ENCODE measurements at places on chromosomes 16 and 17.

DNA sequence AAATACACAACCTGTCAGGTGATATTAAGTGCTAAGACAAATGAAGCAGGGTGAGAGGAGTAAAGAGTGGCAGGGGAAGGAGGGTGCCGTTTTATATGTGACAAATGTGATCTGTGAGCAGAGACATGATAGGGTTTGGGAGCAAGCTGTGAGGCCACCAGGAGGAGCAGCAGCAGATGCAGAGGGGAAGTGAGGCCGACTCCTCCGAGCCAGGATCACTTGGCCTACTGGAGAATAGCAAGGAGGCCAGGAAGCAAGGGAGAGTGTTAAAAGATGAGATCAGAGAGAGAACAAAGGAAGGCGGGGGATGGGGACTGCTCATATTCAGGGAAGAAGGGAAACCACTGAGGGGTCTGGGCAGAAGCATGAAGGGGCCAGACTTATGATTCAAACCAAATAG, 129.4 kb downstream of the TANGO6 start:
- no peak for DNase-seq

- no peak for DNase-seq
Measured at GRCh38 chr17:63911657-63912100, 621 bp upstream of the CSHL1 start.

GRCh38 chr16:12474806-12475410, 328.8 kb downstream of the CPPED1 start:
- DNase-seq: no peak

DNA sequence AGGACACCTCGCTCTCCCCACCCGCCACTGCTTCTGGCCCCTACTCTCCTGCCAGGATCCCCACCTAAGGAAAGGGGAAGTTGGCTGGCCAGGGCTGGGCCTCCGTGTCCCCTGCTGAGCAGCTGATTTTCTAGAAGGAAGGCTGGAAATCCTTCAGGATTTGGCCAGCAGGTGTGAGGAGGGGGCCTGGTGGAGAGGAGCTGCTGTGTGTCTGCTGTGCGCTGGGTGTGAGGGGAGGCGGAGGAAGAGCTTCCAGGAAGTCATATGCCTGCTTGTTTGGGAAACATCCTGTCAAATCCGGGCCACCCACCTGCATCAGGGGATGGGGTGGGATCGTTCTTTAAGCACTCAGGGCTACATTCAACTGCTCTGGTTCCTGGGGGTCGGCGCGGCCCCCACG, 28.6 kb downstream of the TPSG1 start:
- DNase-seq: no peak

DNA sequence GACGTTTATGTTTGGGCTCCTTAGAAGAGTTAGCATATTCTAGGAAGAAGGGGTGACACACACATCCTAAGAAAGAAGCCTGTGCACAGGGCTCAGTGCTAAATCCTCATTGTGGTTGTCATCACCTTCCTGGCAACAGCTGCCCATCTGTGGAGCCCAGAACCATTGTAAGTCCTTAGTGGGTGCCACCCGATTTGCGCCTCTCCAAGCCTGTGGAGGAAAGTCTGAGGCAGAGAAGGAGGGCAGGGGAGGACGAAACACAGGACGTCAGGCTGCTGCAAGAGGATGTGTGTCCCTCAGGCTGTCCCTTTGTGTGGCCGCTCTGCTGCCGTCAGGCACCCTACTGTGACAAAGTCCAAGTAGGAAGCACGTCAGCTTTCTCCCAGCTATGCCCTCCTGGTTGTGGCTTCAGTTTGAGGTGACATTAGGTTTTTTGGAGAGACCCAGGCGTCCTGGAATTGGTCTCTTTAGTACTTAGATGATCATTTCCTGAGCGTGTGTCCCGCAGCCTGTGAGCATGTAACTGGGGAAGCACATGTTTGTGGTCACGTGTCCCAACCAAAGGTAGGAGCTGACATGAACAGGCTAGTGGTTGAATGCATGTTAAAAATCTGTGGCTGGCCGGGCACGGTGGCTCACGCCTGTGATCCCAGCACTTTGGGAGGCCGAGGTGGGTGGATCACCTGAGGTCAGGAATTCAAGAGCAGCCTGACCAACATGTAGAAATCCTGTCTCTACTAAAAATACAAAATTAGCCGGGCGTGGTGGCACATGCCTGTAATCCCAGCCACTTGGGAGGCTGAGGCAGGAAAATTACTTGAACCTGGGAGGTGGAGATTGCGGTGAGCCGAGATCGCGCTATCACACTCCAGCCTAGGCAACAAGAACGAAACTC, 10.7 kb downstream of the CLUAP1 start:
- no peak for DNase-seq

- no peak for DNase-seq
Measured at GRCh38 chr16:67301080-67301782, 21.9 kb downstream of the PLEKHG4 start.

DNA sequence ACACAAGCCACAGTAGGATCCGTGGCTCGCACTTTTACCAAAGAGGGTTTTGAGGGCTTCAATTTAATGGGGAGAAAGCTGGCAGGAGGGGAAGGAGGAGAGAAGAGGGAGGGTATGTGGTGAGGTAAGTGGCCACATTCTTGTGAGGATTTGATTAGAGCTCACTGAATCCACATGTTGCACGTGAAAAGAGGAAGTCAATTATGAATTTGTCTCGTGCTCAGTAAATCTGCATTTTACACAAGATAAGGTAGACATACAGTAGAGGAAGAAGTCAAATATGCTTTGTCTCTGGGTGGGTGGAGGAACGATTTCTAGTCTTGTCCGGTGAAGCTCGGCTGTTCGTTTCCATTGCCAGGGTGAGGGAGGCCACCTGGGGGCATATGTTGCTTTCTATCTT, 862 bp downstream of the ZNF232 start:
- no peak for DNase-seq

DNA sequence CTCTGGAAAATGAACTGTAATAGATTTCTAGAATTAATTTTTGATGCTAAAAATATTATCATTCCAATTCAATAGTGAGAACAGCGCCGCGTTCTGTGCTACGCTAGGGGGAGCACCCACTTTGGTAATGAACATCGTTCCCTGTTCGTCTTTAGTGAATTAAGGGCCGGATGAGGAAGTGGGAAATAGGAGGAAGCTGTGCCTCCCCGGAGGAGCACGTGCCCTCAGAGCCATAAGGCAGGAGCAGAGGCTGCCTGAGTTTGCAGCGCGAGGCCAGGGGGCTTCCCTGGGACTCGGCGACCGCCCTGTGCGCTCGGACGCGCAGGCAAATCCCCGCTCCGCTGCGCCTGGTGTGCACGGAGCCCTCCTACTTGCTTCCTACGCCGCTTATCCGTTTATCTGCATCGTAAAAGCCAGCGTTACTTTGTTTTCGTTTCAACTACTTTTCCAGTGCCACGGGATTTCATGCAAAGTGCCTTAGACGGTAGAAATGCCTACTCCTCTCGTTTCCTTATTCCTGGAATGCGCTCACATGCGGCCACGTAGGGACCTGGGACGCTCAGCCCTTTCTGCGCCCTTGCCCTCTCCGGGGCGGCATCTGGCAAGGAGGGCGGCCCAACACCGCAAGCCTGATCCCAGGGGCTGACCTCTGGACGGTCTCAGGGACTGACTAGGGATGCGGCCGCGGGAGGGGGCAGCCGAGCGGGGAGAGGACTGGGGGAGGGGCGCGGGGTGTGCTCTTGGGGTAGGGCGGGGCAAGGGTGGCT, 76.4 kb downstream of the KCNJ12 start:
- peak; percentile 37 for DNase-seq

DNA sequence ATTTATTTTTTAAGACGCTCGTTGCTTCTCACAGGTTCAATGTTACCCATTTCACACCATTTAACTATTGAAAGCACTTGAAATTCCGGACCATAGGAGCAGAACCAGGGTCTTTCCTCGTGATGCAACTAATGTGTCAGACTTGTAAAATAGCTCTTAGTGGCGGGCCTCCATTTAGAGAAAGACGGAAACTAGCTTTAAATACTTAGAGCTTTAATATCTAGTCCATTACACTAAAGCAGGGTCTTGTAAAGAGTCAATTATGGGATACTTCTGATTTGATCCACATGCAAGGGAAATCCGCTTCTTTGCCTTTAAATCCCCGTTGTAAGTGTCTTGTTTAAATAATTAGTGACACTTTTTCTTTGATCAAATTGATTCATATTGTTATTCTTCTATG, 56.6 kb downstream of the NACA2 start:
- DNase-seq: no peak

DNA sequence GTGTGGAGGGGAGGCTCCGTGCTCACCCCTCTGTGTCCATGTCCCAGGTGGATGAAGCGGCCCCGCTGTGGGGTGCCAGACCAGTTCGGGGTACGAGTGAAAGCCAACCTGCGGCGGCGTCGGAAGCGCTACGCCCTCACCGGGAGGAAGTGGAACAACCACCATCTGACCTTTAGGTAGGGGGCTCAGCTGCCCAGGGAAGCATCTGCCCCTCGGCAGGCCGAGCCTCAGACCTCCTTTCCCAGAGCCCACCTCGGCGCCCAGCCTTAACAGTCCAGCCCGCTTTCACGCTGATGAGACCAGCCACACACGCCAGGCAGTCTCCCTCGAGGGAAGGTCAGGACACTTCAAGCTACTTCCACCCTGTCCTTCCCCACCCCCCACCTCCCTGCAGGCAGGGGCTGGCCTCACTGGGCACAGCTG, 12.7 kb downstream of the MMP15 start:
- DNase-seq: no peak

- DNase-seq: no peak
Measured at GRCh38 chr17:64158406-64158805, 28.5 kb upstream of the ERN1 start.

DNA sequence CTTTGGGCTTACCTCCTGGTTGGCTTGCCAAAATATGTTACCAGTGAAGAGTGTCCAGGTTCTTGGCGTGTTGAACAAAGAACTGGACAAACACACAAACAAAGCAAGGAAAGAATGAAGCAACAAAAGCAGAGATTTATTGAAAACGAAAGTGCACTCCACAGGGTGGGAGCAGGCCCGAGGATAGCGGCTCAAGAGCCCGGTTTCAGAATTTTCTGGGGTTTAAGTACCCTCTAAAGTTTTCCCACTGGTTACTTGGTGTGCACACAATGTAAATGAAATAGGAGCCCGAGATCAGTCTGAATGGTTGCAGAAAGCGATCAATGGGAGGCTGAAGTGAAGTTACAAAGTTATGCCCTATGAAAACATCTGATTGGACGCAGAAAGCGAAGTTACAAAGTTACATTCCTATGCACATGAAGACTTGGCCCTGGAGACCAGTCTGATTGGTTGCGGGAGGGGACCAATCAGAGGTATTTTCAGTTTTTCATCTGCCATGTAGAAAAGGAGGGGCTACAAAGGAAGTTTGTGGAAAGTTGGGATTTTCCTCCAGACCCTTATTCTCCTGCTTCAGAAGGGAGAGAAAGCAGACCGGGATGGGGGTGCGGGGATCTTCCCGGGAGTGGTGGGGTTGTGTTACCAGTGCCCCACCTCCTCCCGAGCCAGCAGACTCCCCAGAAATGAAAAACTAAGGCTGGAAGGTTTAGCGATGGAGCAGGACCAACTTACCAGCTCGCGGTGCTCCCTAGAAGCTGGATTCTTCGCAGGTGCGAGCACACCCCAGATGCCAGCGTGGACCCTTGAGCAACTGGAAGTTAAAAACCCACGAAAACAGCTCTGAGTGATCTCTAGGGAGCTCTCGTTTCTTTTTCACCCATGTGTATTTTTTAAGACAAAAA, at the start of gene SLFN12:
Gene SLFN12 (minus strand): TSS at position 325 of the 899 bp plus-strand sequence. CDS start 9,472 bp downstream, outside the sequence.
- peak; percentile 83 for DNase-seq

DNA sequence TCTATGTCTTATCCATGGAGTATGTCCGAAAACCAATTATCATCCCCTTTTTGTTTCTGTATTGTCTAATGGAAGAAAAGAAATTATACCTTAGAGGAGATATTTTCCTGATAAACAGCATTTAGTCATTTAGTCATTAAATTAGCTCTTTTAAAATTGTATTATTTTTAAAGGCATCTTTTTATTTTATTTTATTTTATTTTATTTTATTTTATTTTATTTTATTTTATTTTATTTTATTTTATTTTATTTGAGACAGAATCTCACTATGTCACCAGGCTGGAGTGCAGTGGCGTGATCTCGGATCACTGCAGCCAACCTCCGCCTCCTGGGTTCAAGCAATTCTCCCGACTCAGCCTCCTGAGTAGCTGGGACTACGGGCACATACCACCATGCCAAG, 559.1 kb downstream of the CDH13 start:
- DNase-seq: no peak

DNA sequence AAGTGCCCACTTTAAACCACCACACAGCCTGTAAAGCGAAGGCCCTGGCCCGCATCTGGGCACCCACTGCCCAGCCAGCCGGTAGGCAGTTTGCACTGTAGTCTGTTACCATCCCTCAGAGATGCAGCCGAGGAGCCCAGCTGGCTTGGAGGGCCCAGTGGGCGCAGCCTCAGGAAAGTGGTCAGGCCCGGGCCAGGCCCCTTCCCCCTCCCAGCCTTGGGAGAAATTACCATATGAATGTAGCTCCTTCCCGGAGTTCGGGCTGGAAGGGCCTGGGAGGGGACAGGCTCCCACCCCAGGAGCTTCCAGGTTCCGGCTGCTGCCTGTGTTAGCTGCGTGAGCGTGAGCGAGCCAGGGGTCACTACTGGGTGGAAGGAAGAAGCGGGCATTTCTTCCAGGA, 325.4 kb downstream of the SEC14L1 start:
- no peak for DNase-seq

DNA sequence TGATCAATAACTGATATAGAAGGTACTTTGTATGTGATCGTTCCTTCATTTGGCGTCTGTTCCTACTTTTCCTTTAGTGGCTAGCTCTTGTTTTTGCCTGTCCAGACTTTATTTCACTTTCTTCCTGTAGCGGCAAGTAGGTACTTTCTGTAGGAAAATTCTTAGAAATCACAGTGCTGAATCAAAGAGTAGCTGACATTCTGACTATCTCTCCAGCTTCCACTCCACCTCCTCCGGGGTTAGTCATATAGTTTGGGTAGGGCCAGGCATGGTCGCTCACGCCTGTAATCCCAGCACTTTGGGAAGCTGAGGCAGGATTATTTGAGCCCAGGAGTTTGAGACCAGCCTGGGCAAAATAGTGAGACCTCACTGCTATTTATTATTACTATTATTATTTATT, 29.9 kb upstream of the PAFAH1B1 start:
- no peak for DNase-seq

GRCh38 chr16:2919511-2920255, 8.0 kb downstream of the FLYWCH1 start:
- peak; percentile 35 for DNase-seq

- DNase-seq: peak; percentile 55
Measured at GRCh38 chr16:25097276-25097975, 14.1 kb upstream of the LCMT1 start.
